ENCODE measurements at places on chromosomes 13 and 19.
A peak's percentile ranks its signal among the peaks of the same experiment; 100 is the strongest.

GRCh38 chr13:20588529-20589110 is 21.7 kb downstream of the IFT88 start:
- no peak for DNase-seq

DNA sequence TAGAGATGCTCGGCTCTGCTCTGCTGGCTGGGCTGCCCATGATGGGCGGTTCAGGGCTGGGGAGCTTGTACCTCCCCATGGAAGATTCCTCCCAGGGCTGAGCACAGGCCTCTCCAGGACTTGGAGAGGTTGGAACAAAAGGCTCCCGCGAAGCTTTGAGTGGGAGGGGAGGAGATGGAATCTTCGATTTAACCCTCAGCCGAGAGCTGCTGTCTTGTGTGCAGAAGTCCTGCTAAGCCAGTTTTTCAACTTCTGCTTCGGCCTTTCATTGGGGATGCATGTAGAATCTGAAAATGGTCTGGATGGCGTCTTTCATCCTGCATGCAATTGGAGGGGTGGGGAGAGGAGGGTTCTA is 163.3 kb downstream of the KDM4B start:
- no peak for DNase-seq

DNA sequence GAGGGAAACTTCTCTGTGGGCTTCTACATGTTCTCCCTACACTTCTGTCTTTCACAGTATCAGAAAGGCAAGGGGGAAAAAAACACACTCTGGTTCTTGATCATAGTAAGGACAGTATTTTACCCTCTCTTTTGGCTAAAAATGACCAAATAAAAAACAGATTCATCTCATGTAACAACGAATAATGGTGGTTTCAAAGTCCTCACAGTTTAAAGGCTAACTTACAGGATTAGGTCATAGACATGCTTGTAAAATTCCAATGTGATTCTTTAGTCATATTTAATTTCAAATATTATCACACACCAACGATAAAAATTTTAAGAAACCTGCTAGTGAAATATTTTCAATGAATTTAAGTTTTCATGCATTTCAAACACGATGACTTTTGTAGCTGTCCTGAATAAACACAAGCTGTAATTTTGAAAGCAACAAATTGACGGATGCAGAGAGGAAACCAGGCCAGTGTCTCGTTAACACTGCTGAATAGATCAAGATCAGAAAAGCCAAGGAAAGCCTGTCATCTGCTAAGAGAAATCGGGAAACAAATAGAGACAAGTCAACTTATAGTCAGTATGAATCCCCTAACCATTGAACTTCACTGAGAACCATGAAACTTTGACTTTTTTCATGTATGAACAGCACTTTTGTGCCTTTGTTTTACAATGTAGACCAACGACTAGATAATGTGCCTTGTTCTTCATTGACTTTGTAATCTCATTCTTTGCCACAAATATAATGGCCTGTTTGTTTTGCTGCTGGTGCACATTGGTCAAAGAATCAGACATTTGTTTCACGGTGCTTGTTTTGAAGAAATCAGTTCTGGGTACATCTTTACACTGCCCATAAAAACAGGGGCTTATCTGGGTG is 22.0 kb downstream of the MBNL2 start:
- DNase-seq: no peak

DNA sequence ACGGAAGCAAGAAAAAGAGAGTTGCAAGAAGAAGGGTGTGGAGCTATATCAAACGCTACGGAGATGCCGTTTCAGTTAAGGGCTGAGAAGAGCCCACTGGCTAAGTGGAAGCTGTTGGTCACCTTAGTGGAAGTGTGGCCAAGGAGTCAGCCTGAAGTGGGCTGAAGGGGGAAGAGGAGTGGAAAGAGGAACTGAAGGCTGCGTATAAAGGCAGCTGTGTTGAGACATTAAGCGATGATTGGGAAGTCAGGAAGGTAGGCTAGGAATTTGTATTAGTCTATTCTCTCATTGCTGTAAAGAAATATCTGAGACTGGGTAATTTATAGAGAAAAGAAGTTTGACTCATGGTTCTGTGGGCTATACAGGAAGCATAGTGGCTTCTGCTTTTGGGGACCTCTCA is 14.1 kb upstream of the FRY start:
- DNase-seq: no peak

DNA sequence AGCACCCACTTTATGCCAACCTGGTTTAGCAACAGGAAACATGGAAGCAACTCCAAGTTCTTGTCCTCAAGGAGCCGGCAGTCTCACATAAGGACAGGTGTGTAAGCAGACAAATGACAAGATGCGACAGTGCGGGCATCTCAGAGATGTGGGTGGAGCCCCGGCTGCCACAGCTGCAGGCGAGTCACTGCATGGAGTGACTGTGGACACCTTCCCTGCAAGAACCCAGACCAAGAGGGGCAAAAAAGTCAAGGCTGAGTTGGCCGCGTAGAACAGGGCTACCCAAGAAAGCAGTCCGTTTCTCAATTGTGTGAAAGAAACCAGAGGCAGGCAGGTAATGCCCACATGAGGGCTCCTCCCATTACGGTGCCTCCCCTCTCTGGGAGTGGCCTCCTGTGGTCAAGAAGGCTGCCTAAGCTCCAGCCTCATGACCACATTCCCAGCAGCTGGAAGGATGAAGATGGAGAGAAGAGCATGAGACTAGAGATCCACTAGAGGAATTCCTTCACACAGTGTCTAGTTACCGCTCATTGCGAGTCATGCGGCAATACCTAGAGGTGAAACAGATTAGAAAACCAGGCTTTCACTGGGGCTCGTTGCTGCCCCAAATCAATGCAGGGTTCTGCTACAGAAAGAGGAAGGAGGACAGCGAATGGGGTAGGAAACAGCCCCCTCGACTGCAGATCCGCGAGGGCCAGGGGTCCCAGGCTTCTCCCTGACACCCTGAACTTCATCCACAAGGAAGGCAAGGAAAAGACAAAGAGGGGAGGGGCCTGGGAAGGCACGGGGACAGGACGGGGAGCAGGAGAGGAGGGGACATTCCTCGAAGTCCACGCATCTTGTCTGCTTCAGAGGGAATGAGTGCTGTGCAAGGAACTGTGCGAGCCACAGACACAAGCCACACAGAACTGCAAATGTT is 80.2 kb downstream of the SPACA7 start:
- DNase-seq: no peak

DNA sequence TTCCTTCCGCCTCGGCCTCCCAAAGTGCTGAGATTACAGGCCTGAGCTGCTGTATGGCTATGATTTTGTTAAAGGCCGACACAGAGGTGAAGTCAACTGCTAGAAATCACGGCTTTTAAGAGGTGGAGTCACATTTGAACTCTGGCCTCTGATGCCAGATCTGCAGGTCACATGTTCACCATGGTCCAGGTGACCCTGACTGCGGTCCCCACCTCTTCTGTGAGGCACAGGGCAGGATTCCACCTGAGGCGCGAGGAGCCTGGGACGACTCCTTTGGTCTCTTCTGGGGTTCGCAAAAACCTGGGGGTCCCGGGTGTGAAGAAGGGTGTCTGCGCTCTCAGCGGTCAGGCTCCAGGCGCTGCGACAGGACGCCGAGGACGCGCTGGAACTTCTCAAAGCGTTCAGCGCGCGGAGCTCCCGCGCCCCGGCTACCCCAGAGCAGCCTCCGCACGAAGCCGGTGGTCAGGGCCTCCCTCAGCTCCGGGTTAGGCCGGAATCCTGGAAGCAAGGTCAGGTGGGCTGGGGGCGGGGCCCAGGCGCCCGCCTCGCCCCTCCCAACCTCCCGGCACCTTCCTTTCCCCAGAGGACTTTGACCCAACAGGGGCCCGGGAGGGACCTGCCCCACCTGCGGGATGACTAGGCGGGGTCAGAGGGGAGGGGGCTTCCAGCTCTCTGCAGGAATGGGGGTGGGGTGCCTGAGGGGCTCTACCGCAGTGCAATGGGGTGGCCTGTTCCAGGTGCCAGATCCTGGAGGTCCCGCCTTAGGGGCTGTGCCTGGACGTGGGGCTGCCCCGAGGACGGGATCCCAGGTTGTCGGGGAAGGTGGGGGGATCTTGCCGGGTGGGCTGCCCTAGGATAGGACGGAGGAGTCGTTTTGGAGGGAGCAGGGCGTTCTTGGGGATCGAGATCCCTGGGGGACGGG is 13.0 kb downstream of the TRIP10 start:
- DNase-seq: no peak

DNA sequence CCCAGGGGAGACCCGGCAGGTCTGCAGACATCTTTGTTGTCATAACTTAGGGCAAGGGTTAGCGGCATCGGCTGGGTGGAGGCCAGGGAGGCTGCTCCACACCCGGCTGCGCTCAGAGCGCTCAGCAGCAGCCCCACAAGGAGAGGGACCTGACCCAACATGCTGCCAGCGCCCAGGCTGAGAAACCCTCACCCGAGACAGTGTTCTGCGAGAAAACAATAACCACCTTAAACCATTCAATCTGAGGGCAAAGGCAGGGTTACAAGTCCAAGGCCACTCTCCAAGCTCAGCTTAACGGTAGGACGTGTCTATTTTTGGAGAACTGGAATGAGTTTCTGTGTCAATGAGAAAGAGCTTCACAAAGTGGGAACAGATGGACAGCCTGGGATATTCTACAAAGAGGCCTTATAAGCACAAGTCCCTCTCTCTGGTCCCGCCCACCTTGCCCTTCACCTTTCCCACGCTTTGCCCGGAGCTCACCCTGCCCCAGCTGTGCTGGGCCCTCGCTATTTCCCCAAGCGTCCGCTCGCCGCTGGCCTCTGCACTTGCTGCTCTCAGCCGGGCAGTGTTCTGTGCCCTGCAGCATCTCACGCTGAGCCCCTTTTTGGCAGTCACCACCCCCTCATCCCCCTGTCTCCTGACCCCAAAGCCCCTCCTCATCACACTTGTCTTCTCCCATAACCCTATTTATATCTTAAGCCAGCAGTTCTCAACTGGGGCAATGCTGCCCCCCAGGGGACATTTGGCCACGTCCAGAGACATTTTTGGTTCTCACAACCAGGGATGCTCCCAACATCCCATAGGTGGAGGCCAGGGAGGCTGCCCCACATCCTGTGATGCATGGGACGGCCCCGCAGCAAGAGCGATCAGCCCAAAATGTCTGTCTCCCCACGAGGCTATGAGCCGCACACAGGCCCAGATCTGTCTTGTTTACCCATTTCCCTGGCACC is 17.6 kb downstream of the PPP1R12C start:
- no peak for DNase-seq

GRCh38 chr19:38213911-38214625 is 10.0 kb downstream of the DPF1 start:
- DNase-seq: peak; percentile 57

DNA sequence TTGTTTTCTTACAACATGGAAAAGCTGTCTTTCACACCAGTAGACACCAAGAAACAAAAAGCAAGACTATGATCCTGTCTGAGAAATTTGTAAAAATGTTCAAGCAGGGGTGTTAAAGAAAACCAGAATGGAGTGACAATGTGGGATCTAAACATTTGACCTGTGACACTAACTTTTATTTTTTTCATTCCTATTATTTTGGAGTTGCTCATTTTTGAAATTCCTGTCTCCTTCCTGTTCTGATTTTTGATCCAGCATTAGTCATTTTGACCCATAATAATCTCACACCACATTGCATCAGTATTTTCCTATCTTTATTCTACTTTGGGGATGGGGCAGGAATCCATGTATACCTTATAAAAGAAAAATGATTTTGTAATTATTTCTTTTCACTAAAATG is 164.2 kb downstream of the DLEU7 start:
- no peak for DNase-seq

DNA sequence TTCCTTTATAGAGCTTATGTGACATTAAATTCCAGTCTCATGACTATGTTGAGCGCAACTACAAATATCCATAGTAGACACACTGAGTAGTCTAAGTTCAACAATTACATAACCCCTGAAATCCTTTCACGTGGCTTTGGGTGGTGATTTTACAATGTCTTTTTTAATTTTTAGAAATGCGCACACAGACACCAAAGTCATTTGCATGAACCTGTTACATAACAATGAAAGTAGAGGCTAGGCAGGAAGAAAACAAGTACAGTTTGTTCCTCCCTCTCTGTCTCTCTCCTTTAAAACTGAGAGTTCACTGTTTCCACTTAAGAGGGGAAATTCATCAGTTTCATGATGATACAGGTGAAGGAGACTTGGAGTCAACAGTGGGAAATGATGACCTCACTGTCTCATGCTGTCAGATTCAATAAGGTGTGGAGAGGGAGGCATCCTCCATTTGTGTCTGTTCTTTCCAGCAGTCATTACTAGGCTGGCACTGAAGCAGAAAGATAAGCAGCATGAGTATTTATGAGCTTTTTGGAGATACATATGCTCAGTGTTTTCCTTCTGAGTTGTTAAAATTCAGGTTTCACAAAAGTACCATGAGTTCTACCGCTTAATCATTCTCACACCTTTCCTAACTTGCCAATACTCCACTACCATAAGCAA is 201.8 kb downstream of the LHFPL6 start:
- no peak for DNase-seq

GRCh38 chr13:22926748-22927400 is 253.9 kb upstream of the SGCG start:
- no peak for DNase-seq

DNA sequence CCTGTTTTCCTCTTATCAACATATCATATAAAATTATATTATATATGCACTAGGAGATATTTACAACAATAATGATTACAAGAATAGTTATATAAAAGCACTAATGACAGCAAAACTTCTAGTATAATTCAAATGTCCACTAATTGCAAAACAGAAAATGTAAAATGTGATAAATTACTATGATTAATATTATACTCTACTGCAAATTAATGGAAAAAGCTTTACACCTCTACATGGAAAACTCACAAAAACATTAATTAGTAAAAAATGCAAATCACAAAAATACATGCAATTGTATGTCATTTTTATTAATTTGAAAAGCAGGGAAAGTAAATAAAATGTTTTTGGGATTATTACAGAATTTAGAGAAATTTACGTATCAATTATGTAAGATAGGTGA is 681.0 kb upstream of the PCDH20 start:
- no peak for DNase-seq

- DNase-seq: no peak
Measured at GRCh38 chr13:66128201-66128600, 1101.9 kb downstream of the PCDH9 start.

GRCh38 chr19:1672038-1672768 is 19.8 kb upstream of the TCF3 start:
- peak; percentile 56 for DNase-seq

- DNase-seq: no peak
Measured at GRCh38 chr13:25836574-25837336, 215.1 kb downstream of the SHISA2 start.

- no peak for DNase-seq
Measured at GRCh38 chr13:41858780-41859179, 102.1 kb downstream of the VWA8 start.

DNA sequence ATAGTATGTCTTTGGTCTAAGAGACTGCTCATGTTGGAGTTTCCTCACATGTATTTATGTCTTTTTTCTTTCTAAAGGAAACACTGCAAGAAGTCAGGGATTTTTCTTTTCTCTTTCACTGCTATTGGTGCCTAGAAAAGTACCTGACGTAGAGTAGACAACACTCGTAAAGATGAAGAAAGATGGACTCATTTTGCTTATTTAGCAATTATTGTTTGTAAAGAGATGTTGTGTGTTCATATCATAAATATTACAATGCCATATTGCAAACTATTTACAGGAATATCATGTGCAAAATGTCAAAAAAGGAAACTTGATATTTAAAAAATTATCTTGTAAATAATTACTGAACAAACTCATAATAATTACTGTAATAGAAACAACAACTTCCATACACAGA is 2711.5 kb upstream of the PCDH20 start:
- no peak for DNase-seq

- no peak for DNase-seq
Measured at GRCh38 chr13:51262501-51263211, 40.5 kb downstream of the FAM124A start.

GRCh38 chr13:27961227-27962085 is 7.7 kb downstream of the CDX2 start:
- DNase-seq: no peak
